ENCODE measurements at places on chromosomes 13 and 19. TPM values are rescaled to one million over a fixed set of nuclear protein-coding genes. Genes with fewer than 3 reads are reported as not detected.

NPAS1 gene
- total RNA-seq: 1.1 TPM

SIGLEC11 gene
- not detected for total RNA-seq

FGF9 gene
- under 0.01 TPM for total RNA-seq

FGF14 gene
- total RNA-seq: not detected

GPC5 gene
- 2.1 TPM for total RNA-seq

FAM83E gene
- 17.3 TPM for total RNA-seq

TEX101 gene
- total RNA-seq: not detected

PCDH20 gene
- total RNA-seq: 3.1 TPM

FFAR2 gene
- 0.24 TPM for total RNA-seq

ADGRE2 gene
- 0.48 TPM for total RNA-seq

HS6ST3 gene
- total RNA-seq: not detected

CEACAM8 gene
- total RNA-seq: not detected

SBK3 gene
- not detected for total RNA-seq

LRG1 gene
- not detected for total RNA-seq

Data from tracheal epithelial cell (primary cell).